Bronchial epithelial cell (primary cell): ENCODE measurements at places on chromosomes 16 and 17.
A peak's percentile ranks its signal among the peaks of the same experiment; 100 is the strongest.

DNA sequence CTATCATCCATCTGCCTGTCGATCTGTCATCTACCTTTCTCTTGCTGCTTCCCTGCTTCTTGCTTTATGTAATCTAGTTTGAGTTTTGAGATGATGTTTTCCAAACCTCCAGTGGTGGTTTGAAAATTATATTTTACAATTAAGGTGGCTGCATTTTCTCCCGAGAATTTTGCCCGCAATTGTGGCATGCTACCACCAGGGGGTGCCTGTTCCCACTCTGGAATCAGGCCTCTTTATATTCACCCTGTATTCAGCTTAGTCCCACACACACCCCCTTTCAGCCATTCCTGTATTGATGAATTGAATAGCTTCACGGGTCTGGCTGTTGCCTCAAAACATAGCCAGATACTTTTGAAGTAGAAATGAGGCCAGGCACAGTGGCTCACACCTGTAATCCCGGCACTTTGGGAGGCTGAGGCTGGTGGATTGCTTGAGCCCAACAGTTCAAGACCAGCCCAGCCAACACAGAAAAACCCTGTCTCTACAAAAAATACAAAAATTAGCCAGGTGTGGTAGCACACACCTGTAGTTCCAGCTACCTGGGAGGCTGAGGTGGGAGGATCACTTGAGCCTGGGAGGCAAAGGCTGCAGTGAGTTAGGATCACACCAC, 3.2 kb downstream of the PRSS22 start:
- DNase-seq: no peak

- DNase-seq: peak; percentile 94
These were observed 223.7 kb upstream of the AXIN2 start for GRCh38 chr17:65785109-65785508.

DNA sequence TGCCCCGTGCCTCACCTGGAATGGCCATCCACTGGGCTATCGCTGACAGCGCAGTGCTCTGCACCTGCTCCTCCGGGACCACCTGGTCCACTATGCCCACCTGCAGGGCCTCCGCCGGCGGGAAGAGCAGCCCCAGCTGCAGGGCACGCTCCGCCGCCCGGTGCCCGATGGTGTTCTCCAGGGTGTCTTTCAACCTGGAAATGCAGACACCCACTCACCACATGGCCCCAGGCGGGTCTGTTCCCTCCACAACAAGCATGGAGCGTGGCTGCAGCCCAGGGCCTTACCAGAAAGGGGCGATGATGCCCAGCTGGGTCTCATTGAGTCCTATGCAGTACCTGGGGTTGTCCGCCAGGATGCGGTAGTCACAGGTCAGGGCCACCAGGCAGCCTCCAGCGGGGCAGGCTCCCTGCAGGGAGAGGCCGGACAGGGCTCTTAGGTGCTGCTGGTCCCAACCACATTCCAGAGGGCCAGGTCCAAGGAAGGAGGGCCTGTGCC, 6.8 kb downstream of the DNASE1L2 start:
- DNase-seq: no peak

GRCh38 chr17:32909787-32910369, 18.1 kb upstream of the TMEM98 start:
- peak; percentile 85 for DNase-seq

- DNase-seq: no peak
These were observed 4.8 kb downstream of the EMP2 start for GRCh38 chr16:10575506-10576130.

- peak; percentile 17 for DNase-seq
These were observed 635 bp downstream of the SCPEP1 start for GRCh38 chr17:56978441-56979090.

GRCh38 chr16:51166541-51166940, 15.5 kb upstream of the SALL1 start:
- no peak for DNase-seq

- DNase-seq: no peak
These were observed 214.9 kb downstream of the CEP112 start for GRCh38 chr17:65977041-65977440.

DNA sequence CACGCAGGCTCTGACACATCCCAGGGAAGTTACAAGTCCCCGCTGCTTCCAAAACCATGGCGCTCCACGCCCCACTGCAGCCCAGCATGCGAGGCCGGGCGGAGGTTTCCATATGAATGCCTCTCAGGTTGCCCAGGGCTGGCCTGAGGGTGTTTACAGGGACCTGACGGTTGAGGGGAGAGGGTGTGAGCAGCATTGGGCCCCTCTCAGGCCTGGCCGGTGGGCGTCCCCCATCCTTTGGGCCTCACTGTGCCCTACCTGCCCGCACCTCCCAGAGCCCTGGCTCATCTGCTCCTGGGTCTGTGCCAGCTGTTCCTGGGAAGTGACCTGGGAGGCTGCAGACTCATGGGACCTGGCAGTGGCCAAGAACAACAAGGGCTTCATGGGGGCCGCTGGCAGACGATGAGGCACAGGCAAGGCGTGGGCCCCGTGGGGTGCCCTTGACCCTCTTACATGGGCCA, 173.5 kb downstream of the C16orf95 start:
- no peak for DNase-seq

- peak; percentile 88 for DNase-seq
These were observed 8.1 kb upstream of the EPX start for GRCh38 chr17:58184308-58184985.

GRCh38 chr17:27352448-27353032, 58.6 kb downstream of the WSB1 start:
- no peak for DNase-seq

GRCh38 chr16:48030926-48031325, 124.9 kb downstream of the ABCC12 start:
- no peak for DNase-seq

GRCh38 chr17:62693616-62694409, 66.3 kb downstream of the MRC2 start:
- peak; percentile 46 for DNase-seq

- DNase-seq: peak; percentile 54
These were observed 43.3 kb downstream of the BCAS3 start for GRCh38 chr17:60720763-60721531.

DNA sequence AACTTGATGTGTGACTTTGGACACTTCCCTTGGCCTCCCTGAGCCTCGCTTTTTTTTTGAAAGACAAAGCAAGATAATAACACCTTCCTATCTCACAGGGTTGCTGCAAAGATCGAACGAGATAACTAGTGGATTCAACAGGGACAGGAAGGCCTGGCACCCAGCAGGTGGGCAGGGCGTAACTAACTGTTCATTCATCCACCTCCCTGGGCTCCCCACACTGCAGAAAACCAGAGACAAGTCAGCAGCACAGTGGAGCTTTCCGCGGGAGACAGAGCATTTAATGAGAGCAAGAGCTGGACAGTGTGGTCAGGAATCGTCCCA, 28.7 kb downstream of the SLC13A5 start:
- no peak for DNase-seq

GRCh38 chr16:85479972-85480726, 133.0 kb upstream of the GSE1 start:
- no peak for DNase-seq

DNA sequence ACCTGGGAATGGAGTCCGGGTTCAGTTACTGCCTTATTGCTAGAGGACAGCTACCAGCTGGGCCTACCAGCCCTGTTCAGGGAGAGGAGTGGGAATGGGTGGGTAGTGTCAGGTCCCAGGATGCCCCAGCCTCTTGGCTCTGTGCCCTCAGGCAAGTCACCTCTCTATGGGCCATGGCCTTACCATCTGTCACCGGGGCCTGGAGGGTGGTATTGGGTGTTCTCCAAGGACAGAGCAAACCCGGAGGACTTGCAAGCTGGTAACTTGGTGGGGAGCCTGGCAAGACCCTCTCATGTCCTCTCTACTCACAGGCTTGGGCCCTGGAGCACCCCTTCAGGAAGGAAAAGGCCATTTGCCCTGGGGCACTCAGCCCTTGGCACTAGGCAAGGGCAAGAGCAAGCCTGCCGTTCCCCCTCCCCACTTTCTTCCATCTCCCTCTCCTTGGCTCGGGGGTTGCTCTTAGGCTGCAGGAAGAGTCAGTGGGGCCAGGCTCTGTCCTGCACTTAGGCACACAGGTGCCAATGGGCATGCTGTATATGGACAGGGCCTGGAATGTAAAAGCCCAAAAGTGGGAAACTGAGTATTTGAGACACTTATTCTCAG, 170.0 kb upstream of the ZNF267 start:
- DNase-seq: no peak

GRCh38 chr16:23564575-23565363, 7.2 kb downstream of the UBFD1 start:
- no peak for DNase-seq

GRCh38 chr17:64218066-64218465, 45.0 kb downstream of the TEX2 start:
- DNase-seq: no peak

DNA sequence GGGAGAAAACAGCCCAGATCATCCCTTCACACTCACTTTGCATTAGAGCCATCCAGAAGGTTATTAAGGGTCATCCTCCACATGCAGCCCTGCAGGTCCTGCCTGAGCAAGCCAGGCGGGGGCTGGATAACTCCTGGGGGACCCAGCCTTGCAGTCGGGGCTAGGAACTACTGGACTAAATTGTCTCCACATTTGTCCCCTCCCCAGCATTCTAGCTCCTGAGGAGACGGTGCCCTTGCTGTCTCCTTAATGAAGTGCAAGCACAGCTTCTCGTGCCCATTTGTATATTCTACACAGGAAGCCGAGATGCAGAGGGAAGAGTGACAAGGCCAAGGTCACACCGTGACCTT, 185.2 kb downstream of the C16orf95 start:
- no peak for DNase-seq

- DNase-seq: no peak
These were observed 8.2 kb downstream of the MTSS2 start for GRCh38 chr16:70677499-70678120.

GRCh38 chr16:82584553-82585152, 42.1 kb upstream of the CDH13 start:
- no peak for DNase-seq

DNA sequence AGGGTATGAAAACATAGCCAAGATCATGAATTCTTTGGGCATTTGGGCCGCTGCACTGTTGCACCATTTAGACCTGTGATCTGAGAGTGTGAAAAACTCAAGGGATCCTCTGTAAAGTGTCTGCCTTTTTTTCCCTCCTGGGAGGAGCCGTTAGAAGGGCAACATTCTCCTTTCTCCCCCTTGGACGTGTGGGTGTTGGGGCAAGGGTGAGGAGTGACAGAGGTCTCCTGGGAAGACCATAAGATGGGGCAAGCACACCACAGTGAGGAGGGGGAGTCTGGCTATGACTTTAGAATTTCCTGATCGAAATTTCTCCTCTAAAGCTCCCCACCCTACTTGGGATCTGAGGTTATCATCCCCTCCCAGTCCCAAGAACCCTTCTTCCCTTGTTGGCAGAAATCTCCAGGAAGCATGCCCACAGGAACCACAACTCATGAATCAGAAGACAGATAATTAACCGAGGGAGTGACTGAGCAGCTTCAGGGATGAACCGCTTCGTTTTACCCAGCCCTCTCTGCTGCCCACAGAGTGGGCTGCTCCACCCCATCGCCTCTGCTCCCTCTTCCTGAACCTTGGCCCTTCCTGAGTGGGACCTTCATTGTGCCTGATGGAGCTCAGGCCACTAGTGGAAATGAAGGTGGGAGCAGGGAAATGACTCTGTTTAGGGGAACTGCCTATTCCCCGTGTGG, 4.2 kb downstream of the ITGB3 start:
- peak; percentile 59 for DNase-seq

GRCh38 chr16:12679660-12680272, 123.9 kb downstream of the CPPED1 start:
- no peak for DNase-seq

GRCh38 chr17:57876023-57876865, 26.4 kb upstream of the MRPS23 start:
- peak; percentile 63 for DNase-seq

GRCh38 chr16:77794586-77794985, 6.2 kb downstream of the VAT1L start:
- peak; percentile 76 for DNase-seq

DNA sequence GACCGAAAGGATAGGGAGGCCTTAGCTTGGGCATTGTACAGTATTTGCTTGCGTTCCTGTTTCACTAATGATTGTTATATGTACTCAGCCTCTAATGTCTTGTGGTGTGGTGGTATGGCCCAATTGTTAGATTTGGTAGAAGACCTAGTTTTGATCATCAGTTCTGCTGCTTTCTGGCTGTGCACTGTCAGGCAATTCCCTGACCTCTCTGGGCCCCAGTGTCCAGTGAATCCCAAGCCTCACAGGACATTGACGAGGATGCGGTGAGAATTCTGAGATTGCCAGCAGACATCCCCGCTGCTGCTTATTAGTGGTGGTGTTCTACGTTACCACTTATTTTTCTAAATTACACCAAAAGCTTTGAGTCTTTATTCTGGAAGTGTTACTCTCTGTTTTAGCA, 195.2 kb downstream of the SNX29 start:
- no peak for DNase-seq

- no peak for DNase-seq
These were observed 5.4 kb upstream of the EFCAB13 start for GRCh38 chr17:47318197-47318918.

GRCh38 chr17:31328160-31328535, 6.7 kb upstream of the EVI2A start:
- DNase-seq: no peak

- DNase-seq: no peak
These were observed 301 bp upstream of the ULK2 start for GRCh38 chr17:19868079-19868395.

DNA sequence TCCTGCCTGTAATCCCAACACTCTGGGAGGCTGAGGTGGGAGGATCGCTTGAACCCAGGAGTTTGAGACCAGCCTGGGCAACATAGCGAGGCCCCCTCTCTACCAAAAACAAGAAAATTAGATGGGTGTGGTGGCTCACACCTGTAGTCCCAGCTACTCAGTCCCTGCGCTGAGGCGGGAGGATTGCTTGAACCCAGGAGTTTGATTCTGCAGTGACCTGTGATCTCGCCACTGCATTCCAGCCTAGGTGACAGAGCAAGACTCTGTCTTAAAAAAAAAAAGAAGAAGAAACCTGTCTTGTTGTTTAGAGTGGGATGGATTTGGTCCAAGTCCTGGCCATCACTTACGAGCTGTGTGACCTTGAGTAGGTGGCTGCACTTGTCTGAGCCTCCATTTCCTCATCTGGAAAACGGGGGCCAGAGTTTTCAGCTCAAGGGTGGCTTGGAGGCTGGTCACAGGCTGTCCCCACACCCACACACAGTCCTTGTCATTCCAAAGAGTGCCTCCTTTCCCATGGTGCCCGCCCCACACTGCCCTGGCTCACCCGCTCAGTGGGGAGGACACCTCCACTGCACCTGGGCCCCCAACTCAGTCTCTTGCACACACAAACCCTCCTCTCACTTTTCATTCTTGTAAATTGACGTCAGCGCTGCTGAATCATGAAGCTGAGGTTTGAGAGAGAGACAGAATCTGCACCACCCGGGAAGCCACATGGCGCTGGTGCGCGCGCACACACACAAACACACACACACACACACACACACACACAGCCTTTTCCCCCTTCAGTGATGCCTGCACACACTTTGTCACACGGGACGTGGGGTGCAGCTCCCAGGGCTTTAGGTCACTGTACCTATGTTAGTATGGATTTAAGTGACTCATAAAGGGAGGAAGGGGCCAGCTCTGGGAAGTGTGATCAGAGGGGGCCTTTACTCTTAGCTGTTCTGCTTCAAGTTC, 4.2 kb downstream of the SOCS1 start:
- peak; percentile 23 for DNase-seq

- DNase-seq: no peak
These were observed 63.0 kb downstream of the GSG1L start for GRCh38 chr16:28000314-28001169.
